IMR-90 (cell line): ENCODE measurements at places on chromosomes 4 and X.

GRCh38 chr4:168854350-168854921 is 155.6 kb downstream of the CBR4 start:
- DNase-seq, result no peak

- peak; percentile 63 for DNase-seq
Observed at GRCh38 chr4:127997534-127998388, 32.6 kb downstream of the ABHD18 start.

DNA sequence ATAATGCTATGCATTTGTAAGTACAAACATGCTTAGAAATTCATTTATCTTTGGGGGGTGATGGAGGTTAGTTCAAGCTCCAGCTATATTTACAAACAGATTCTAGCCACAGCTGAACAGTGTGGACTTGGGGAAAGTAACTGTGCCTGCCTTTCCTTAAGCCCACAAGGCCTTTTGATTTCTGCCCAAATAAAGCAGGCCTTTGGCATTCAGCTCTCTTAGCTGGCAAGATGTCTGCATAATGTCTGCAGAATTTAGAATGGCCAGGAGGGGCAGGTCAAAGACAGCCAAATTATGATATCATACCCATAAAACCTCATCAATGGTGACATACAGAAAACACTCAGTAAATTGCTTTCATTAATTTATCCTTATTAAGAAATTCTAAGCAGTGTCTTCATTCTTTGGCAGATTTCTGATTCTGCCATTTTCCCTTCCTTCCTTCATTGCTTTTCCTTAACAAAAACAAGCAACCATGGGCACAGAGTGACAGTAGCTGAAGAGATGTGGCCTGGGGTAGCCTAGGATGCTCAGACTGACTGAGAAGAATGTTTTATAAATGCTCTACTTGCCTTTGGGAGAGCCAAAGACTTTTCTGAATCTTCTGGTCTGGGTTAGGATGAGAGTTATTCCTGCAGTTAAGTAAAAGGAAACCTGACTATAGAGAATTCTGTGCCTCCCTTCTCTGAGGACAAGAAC is 538.7 kb upstream of the NR3C2 start:
- no peak for DNase-seq

- DNase-seq, result no peak
Observed at GRCh38 chr4:174928174-174928573, 10.0 kb downstream of the ADAM29 start.
